ENCODE measurements at places on chromosomes 16 and 17.

DNA sequence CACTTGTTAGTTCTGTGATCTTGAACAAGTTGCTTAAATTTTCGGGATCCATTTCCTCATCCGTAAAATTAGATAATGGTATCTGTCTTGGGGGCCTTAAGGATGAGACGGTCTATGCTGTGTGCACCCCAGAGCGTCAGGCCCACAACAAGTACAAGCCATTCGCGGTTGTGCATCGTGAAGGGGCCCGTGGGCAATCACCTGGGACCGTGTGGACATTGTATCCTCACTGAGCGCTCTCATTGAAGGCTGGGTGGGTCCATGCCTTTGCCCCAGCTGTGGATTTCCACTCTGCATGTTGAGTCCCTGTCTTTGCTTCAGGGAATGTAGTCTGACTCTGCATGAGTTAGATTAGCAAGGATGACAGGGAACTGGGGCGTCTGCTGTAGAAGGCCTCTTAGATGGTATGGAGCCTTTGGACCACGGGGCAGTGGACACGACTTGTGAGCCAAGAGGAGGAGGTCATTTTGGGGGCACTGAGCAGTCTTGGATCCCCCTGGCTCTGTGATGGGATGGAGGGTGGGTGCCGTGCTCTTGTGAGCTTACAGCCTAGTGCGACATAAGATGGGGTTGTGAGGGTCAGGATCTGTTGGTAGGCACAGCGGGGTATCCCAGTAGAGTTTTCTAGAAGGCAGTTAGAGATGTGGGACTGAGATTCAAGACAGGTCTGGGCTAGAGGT lies 89.5 kb downstream of the SNX29 start:
- no peak for DNase-seq

GRCh38 chr16:13780406-13781168 lies 139.4 kb upstream of the ERCC4 start:
- DNase-seq: no peak

DNA sequence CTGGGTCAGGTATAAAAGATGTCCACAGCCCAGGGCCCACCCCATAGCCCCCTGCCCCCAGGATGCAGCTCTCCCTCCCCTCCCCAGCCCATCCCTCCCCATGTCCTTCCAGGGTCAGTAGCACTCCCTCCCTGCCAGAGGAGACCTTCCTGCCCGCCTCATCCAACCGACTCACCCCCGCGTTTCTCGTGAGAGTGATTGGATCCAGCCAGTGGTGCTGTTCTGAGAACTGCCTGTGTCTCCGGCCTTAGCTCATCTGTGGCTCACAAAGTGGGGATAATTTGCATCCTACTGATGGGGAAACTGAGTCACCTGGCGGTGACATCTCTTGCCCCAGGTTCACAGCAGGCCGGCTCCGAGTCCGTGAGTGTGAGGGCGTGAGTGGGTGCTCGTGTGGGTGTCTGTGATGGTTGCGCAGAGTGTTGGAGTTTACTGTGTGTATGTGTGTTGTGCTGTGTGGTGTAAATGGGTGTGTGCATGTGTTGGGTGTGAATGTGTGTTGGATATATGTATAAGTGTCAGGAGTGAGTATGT lies 90.7 kb upstream of the GSE1 start:
- DNase-seq: no peak

DNA sequence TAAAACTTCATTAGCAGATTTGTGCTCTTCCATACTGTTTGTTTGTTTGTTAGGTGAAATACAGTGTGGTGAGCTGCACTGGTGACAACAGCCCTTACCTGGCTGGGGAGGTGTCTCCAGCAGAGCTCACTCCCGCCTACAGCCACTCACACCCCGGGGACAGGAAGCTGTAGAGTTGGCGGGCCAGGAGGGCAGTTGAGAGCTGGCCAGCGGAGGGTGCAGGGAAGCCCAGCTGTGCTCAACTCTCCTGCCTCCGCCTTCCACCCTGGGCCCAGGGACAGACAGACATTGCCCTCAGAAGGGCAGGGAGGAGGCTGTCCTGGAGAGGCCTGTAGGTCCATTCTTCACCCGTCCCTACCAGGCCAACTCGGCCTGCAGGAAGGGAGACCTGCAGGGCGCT lies 48.6 kb upstream of the PVALEF start:
- DNase-seq: no peak

DNA sequence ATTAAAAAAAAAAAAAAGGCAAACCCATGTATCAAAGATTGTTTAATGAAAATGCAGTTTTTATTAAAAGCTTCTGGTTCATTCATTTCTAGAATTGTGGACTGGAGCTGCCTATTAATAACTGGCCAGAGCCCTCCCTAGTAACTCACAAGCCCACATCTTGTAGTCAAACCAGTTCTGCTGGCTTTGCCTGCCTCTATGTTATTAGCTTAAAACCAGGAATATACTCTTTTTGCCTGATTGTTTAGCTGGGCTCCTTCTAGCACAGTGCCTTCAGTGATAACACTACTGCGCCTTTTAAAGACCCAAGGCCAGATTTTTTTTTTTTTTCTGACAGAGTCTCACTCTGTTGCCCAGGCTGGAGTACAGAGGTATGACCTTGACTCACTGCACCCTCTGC lies 26.0 kb downstream of the TAC4 start:
- DNase-seq: no peak

- no peak for DNase-seq
These were observed 113.3 kb downstream of the AATF start for GRCh38 chr17:37062021-37062420.

GRCh38 chr17:37476431-37477120 lies 13.1 kb upstream of the DUSP14 start:
- DNase-seq: no peak

DNA sequence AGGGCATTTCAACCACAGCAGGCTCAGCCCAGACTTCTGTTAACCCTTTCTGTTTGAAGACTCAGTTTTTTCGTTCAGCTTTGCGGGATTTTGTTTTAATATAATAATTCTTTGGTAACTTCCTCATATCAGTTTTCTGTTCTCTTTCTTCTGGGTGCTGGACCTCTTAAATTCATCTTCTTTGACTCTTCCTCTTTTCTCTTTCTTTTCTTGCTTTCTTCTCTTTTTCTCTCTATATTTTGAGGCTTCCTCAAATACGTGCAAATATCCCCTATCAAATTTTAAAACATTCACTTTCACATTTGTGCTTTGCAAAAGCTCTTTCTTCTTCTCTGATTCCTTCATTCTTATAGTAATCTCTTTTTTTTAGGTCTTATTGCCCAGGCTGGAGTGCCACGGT lies 136.3 kb downstream of the HS3ST3B1 start:
- DNase-seq: no peak

DNA sequence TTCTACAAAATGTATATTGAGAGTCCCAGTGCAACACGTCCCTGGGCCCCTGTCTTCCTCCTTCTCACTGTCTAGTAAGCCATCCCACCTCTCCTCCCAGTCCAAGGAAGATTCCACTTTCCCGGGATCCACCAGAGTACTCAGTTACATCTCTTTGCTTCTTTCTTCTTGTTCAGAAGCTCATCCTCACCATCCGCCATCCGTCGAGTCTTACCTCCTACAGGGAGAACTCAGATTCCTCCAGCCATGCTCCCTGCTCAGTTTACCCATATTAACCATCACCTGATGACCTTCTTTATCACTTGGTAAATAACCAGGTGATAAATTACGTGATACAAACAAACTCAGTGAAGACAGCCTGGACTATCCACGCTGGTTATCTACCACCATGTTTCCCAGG lies 57.1 kb downstream of the CYTH1 start:
- no peak for DNase-seq

DNA sequence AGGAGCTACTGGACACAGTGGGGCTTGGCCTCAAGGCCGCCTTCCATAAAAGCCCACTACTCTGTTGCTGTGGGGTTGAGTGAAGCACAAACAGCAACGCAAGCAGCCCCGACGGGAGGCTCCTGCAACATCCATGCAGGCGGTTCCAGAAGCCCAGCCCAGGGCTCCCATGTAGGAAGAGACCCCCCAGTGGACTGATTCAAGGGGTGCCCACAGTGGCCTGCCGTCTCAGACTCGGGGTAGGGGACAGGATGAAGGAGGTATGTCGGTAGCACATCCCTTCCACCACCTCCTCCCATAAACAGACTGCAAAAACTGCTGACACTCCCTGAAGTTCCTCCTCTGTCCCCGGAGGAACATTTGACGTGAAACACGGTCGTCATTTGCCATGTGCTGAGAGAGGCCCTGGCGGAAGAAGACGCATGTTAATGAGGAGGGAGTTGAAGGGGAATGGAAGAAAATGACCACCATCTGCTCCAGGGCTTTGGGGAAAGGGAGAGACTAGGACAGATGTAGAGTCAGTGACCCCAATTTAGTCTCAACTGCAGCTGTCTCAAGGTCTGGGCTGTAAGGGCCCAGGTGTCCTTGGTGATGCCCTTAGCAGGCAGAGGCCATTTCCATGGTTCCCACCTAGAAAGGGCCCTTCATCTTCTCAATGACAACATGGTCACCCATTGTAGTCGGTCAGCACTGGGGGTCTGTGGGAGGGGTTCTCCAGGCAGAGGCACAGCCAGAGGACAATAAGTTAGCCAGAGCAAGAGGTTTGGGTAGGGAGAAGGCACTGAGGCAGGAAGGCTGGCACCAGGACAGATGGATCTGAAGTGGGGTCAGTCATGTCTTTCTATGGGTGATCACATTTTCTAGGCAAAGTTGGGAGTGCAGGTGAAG lies 200.6 kb downstream of the CPPED1 start:
- DNase-seq: no peak

GRCh38 chr17:17144916-17145665 lies 61.0 kb downstream of the PLD6 start:
- no peak for DNase-seq

DNA sequence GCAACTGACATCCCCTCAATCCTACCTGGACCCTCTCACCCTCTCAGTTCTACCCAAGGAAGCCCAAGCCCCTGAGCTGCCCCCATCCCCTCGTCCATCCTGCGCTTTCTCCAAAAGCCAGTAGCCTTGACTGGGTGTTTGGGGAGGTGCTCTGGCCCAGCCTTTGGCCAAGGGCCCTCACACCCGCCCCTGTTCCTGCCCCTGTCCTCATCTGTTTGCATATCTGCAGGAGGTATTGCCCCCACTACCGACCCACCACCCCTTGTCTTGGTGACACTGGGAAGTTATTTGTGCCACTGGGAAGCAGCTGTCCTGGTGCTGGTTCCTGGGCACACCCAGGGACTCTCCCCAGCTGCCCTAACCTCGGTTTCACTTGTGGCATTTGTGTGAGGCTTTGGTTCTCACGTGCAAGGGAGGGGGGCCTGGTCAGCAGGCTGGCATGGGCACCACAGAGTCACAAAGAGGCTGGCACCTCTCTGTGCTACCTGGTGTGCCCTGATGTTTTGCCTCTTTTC lies 75.3 kb downstream of the MRC2 start:
- DNase-seq: no peak

GRCh38 chr17:79620207-79621038 lies 9.6 kb upstream of the RBFOX3 start:
- DNase-seq: no peak

DNA sequence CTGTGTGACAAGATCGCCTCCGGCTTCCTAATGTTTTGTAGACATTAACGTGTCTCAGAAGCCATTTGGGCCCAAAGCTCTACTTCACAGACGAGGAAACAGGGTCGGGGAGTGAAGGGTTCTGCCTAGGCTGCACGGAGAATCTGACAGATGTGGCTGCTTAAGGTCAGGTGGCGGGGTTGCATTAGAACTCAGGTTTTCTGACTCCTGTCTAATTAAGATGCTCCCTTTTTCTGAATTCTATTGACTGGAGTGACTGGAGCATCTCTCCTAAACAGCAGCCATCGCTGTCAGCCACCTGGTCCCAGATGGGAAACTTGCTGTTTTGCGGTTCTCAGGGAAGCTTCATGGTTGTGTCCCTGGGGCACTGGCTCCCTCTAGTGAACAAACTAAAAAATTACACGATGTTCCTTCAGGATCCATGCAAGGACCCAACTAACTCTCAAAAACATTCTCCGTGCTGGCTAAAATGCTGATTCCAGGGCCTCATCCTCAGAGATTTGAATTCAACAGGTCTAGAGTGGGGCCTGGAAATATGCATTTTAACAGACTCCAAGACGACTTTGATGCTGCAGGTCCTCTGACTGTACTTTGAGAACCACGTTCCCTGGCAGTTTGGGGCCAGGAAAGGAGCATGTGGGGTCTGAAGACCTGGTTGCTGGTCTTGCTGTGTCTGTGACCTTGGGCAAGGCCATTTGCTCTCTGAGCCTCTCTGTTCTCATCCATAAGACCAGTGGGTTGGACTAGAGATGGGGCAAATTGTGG lies 117.4 kb downstream of the IRF8 start:
- no peak for DNase-seq

DNA sequence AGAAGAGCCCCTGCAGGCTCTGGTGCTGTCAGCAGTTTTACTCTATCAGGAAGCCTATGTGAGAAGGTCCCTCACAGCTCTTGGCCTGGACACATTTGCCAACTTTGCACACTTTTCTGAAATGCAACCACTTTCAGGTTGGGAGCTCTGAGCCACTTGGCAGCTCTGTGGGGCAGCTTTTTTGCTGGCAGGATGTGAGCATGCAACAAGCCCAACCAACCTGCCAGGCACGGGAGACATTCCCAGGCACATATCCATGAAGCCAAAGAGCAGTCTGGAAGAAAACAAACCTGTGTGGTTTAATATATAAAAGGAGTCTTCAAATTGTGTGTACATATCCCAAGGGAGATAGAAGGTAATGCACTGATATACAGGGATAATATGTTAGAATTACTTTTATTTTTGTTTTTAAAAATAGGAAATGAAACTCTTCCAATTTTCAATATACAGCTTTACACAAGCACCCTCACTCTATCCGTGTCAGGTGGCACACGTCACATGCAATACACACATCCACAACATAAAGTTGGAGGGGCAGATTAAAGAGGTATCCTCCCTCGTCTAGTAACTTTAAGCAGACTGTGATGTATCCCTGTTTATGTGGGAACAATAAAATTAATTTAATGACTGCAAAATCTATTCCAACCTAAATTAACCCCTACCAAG lies 57.4 kb upstream of the COX10 start:
- DNase-seq: no peak

DNA sequence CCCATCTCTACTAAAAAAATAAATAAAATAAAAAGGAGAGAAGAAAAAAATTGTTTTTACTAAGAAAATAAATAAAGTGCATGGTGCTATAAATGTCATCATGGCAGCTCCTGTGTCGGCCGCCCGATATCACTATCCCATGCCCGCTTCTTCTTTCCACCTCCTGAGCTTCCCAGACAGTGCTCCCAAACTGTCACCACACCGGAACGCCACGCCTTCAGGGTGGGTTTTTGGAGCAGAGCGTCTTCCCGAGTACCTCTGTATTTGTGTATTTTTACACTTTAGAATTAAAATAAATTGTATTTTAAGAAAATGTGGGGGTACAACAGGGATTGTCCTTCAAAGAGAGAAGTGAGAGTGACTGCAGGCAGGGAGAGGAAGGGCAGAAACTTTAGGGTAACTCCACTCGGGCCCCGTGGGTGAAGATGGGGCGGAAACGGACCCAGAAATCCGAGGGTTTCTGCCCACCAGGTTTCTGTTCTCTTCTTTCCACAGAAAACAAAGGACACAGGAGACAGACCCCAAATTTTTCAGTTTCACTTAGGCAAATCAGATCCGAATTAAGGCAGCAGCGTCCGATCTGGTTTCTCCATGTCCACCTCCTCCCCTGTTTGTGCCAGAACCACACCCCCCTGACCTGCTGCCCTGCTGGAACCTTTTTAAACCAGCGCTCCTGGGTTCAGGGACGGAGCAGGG lies 3.6 kb upstream of the ITGAX start:
- DNase-seq: no peak

All from SIG-M5 (cell line).